Nephron progenitor cell (in vitro differentiated cells): ENCODE measurements at places on chromosomes 16 and 17.

DNA sequence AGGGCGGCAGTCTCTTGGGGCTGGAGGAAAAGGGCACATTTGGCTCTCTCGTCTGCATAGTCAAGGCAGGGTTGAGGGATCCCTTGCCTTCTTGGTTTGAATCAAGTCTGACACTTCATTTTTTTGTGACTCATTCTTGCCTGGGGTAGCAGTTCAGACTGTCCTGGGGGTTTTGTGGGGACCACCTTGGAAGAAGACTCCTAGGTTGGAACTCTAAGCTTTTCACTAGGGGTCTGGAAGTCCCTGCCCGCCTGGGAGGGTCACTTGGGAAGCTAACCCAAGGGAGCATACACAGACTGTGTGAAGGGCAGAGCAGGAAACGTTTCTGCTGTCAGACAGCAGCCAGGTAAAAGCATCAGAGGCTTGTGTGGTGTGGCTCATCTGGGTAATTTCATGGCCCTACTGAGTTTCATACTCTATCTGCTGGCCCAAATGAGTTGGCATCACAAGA is 11.3 kb downstream of the YPEL2 start:
- H3K4me3 ChIP-seq, result peak overlapping the region; percentile 29
- H3K36me3 ChIP-seq, result peaks cover 20% of the 10 kb centered on the region
- H3K27me3 ChIP-seq, result peaks cover 19% of the 10 kb centered on the region
- peaks cover 69% of the 10 kb centered on the region for H3K4me1 ChIP-seq
- peak overlapping the region; percentile 83 for H3K27ac ChIP-seq

DNA sequence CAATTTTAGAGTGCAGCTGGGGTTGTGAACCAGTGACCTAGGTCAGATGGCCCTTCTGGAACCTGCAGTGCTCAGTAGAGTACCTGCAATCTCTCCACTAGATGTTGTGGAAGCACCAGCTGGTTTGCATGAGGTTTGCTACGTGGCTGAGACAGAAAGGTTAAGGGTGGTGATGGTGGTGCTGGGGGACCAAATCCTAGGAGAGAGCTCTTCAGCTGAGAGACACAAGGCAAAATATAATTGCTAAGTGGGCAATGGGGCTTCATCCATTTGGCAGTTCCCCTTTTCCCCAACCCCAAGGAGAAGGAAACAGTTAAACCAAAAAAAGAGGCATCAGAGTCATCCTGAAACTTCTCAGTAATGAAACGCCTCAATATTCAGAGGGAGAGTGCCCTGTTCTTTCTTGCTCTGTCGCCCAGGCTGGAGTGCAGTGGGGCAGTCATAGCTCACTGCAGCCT is 13.9 kb downstream of the ITPRIPL2 start:
- no peak overlapping the region for H3K4me3 ChIP-seq
- no peak overlapping the region for H3K27ac ChIP-seq
- peaks cover 12% of the 10 kb centered on the region for H3K27me3 ChIP-seq
- H3K4me1 ChIP-seq, result peaks cover 35% of the 10 kb centered on the region
- H3K36me3 ChIP-seq, result peaks cover 15% of the 10 kb centered on the region

- H3K27me3 ChIP-seq, result no peaks in the 10 kb centered on the region
- H3K4me1 ChIP-seq, result peaks cover 34% of the 10 kb centered on the region
- H3K36me3 ChIP-seq, result no peaks in the 10 kb centered on the region
Observed at GRCh38 chr17:65774787-65775186, 213.3 kb upstream of the AXIN2 start.

DNA sequence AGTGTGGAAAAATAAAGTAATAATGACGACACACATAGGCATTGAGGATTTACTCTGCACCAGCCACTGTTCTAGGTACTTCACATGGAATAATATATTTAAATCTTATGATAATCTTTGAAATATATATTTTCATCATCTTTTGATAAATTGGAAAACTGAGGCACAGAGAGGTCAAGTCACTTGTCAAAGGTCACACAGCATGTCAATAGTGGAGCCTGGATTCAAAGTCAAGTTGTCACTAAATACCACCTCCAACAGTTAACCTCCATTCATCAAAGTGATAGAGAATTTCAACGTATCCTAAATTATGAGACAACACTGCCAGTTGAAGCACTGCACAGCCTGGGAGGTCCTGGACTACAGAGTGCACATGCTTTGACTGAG is 121.7 kb downstream of the IRX5 start:
- H3K36me3 ChIP-seq, result peaks cover 5% of the 10 kb centered on the region
- peaks cover 30% of the 10 kb centered on the region for H3K27me3 ChIP-seq
- no peak for DNase-seq
- no peak overlapping the region for H3K4me3 ChIP-seq
- H3K27ac ChIP-seq, result no peak overlapping the region

GRCh38 chr17:80920441-80920840 is 71.2 kb upstream of the CHMP6 start:
- no peaks in the 10 kb centered on the region for H3K27me3 ChIP-seq
- no peak overlapping the region for H3K4me3 ChIP-seq
- H3K27ac ChIP-seq, result peak overlapping the region; percentile 93
- DNase-seq, result no peak
- H3K36me3 ChIP-seq, result peaks cover 24% of the 10 kb centered on the region

DNA sequence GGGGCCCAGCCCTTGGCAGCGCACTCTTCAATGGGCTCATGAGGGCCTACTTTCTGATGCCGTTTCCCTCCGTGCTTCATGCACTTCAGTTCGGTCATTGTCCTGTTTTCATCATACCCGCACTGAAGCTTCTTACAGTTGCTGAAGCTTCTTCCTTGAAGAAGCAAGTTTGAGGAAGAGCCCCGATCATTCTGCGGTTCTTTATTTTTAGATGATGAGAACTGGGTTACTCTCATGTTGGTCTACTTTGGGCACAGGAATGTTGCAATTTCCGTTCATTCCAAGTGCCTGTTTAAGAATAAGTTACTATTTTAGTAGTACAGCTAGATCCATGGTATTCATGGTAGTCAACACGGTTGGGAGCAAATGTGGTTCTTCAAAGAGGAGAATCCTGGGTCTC is 587.7 kb upstream of the HSBP1 start:
- H3K27me3 ChIP-seq, result peaks cover 20% of the 10 kb centered on the region
- no peak for DNase-seq
- H3K4me1 ChIP-seq, result no peaks in the 10 kb centered on the region
- H3K36me3 ChIP-seq, result no peaks in the 10 kb centered on the region

DNA sequence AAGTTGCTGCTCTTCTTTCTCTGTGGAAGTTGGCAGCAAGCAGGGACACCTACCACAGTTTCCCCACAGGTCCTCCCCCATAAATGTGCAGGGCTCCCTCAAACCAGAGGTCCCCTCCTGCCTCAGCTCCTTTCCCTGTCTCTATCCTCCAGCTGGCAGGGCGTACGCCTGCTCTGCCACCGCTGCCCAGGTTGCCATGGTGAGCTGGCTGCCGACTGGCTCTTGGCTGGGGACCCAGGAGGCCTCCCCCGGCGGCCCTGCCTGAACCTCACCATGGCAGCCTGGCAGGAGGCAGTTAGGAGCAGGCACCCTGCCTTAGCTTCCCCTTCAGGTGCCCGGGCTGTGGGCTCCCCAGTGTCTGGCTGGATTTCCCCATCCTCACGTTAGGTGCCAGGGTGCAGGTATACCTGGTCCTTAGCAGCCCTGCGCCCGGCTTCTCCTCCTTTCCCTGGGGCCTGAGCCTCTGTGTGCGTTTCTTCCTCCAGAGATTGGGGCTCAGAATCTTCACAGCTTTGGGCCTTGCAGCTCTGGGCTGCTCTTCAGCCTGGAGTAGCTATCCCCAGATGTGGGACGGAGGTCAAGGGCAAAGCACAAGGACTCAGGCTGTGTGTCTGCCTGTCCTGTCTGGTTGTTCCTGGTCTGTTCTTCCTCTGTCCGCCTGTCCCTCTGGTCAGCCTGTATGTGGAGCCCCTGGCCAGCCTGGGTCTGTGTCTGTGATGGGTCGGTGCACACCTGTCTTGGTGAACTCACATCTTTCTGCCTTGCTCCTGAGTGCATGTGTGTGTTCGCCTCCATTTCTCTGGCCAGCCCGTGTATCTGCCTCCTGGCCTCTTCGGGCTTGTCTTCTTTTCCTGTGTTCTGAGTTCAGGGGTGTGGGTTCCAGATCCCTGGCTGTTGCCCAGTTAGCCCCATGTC is 15.7 kb downstream of the GJD3 start:
- peaks cover 91% of the 10 kb centered on the region for H3K4me1 ChIP-seq
- peak overlapping the region; percentile 73 for H3K4me3 ChIP-seq
- H3K27me3 ChIP-seq, result no peaks in the 10 kb centered on the region
- peak overlapping the region; percentile 100 for H3K27ac ChIP-seq

GRCh38 chr16:4760221-4760910 is 6.6 kb downstream of the ZNF500 start:
- no peak for DNase-seq
- no peaks in the 10 kb centered on the region for H3K27me3 ChIP-seq

DNA sequence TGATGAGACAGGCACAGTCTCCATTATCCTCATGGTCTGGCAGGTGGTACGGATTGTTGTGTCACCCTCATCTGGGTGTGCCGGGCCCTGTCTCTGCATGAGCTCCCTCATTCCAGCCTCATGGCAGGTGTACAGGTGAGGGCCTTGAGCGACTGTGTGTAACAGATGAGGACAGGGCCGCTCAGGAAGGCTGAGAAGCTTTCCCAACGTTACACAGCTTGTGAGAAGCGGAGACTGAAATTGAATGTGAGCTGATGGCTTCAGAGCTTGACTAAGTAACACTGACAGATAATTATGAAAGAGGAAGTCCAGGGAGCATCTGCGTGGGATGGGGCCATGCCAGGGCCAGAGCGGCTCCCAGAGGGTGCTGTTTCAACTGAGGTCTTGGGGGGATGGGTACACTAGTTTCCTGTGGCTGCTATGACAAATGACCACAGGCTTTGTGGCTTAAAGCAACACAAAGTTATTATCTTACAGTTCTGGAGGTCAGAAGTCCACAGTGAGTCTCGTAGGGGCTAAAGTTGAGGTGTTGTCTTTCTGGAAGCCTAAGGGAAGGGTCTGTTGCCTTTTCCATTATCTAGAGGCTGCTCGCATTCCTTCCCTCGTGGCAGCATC is 36.7 kb downstream of the CMIP start:
- H3K27me3 ChIP-seq, result no peaks in the 10 kb centered on the region
- peaks cover 74% of the 10 kb centered on the region for H3K4me1 ChIP-seq
- no peak overlapping the region for H3K4me3 ChIP-seq
- no peak for DNase-seq

- DNase-seq, result peak; percentile 74
- peaks cover 9% of the 10 kb centered on the region for H3K27me3 ChIP-seq
- no peak overlapping the region for H3K27ac ChIP-seq
- H3K4me1 ChIP-seq, result peaks cover 2% of the 10 kb centered on the region
Observed at GRCh38 chr16:73956587-73957494, 339.8 kb upstream of the PSMD7 start.

- DNase-seq, result no peak
- peaks cover 3% of the 10 kb centered on the region for H3K27me3 ChIP-seq
- no peak overlapping the region for H3K27ac ChIP-seq
- H3K4me1 ChIP-seq, result no peaks in the 10 kb centered on the region
- H3K36me3 ChIP-seq, result peaks cover 31% of the 10 kb centered on the region
Observed at GRCh38 chr17:14004927-14005620, 64.2 kb upstream of the COX10 start.

- peak; percentile 4 for DNase-seq
- no peak overlapping the region for H3K27ac ChIP-seq
- no peak overlapping the region for H3K4me3 ChIP-seq
- peaks cover 15% of the 10 kb centered on the region for H3K4me1 ChIP-seq
- no peaks in the 10 kb centered on the region for H3K36me3 ChIP-seq
- peaks cover 4% of the 10 kb centered on the region for H3K27me3 ChIP-seq
Observed at GRCh38 chr16:71255721-71256120, 25.2 kb upstream of the HYDIN start.

DNA sequence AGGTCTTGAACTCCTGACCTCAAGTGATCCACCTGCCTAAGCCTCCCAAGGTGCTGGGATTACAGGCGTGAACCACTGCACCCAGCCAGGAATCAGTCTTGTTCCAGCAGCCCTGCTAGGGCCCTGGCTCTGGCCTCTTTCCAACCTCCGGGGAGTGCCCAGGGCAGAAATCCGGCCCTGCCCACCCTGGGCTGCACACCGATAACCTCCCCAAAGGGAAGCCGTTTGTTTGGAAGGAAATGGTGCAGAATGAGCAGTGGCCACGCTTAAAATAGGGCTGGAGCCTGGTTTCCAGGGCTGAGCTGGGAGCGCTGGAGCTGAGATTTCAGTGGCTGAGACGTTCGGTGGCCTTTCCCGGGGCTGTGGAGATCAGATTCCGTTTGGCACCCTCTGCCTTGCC is 17.8 kb upstream of the EMP2 start:
- peaks cover 15% of the 10 kb centered on the region for H3K4me1 ChIP-seq
- no peak overlapping the region for H3K27ac ChIP-seq
- H3K36me3 ChIP-seq, result no peaks in the 10 kb centered on the region
- H3K27me3 ChIP-seq, result peaks cover 13% of the 10 kb centered on the region
- DNase-seq, result no peak

DNA sequence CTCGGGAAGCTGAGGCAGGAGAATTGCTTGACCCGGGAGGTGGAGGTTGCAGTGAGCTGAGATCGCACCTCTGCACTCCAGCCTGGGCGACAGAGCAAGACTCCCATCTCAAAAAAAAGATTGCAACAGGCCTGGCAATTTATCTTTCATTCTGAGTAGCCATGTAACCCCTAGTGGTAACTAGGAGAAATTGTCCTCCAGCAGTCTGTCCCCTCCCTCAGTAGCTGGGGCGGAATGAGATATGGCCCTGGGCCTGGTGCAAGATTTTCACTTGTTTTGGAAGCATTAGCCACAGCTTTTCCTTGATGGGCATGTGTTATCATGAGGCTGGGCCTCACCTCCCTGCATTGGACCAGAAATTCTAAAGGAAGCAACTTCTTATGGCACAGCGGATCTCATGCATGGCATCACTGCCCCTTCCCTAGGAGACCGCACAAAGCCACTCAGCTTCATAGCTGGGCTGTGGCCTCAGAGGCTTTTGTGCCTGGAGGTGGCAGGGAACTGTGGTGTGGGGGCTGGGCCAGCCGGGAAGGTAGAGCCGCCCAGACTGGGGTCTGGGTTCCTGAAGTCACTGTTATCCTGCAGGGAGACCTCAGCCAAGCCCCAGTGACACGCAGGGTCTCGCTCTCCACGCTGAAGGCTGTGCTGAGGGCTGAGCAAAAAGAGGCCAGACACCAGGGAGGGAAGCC is 13.4 kb downstream of the NATD1 start:
- peaks cover 47% of the 10 kb centered on the region for H3K4me1 ChIP-seq
- H3K27me3 ChIP-seq, result no peaks in the 10 kb centered on the region
- peak overlapping the region; percentile 51 for H3K27ac ChIP-seq
- DNase-seq, result peak; percentile 24
- H3K36me3 ChIP-seq, result no peaks in the 10 kb centered on the region
- no peak overlapping the region for H3K4me3 ChIP-seq

DNA sequence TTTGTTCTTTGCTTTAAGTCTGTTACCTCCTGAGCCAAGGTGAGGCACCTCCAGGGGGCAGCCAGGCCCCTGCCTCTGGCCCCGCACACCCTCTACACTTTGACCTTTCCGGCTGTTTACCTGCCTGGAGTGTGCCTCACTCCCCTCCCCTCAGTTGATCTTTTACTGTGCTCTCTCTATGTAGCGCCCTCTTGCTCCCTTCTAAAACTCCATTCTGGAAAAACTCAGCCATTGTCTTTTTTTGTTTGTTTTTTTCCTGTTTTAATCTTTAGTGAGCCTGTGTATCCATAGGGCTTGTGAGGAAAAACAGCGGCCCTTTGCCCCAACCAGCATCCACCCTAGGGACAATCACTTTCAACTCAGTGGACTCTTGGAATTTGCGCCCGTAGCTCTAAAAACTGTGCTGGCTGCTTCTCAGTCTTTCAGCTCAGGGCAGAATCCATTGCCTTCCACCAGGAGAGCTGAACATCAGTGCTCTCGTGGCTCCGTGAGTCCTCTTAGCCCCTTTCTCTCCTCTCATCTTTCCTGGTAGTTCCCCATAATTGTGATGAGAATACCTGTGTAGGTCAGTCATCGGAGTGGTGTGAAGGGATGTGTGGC is 4.3 kb downstream of the AMDHD2 start:
- DNase-seq, result no peak
- no peak overlapping the region for H3K27ac ChIP-seq
- H3K4me3 ChIP-seq, result no peak overlapping the region
- H3K36me3 ChIP-seq, result peaks cover 18% of the 10 kb centered on the region
